ENCODE measurements at places on chromosomes 12 and 14. TPM values are rescaled to one million over a fixed set of nuclear protein-coding genes. Genes with fewer than 3 reads are reported as not detected.

The HOXC12 gene
- total RNA-seq, result not detected

The GZMH gene
- not detected for total RNA-seq

The SDR9C7 gene
- total RNA-seq, result not detected

The M6PR gene
- total RNA-seq, result 428 TPM

The HOTAIR gene
- not detected for total RNA-seq

The PMEL gene
- total RNA-seq, result 1.1 TPM

The RPS6KL1 gene
- not detected for total RNA-seq

The FAM181A gene
- not detected for total RNA-seq

The NFE2 gene
- 0.06 TPM for total RNA-seq

The LMO3 gene
- not detected for total RNA-seq

The CCDC175 gene
- total RNA-seq, result not detected

The ITPK1 gene
- 37.5 TPM for total RNA-seq

The RFX4 gene
- total RNA-seq, result not detected

The C12orf60 gene
- total RNA-seq, result 1.7 TPM

The SRRM4 gene
- not detected for total RNA-seq

The KIF26A gene
- total RNA-seq, result 1.4 TPM

The RNASE7 gene
- not detected for total RNA-seq

The GSC gene
- not detected for total RNA-seq

The MYL2 gene
- not detected for total RNA-seq

The ENDOU gene
- total RNA-seq, result not detected

The YARS2 gene
- total RNA-seq, result 48.1 TPM

The SLC2A14 gene
- total RNA-seq, result 0.13 TPM

The PGF gene
- 76.1 TPM for total RNA-seq

All from HT1080 (cell line).